Hippocampal formation (tissue), 2 donors: ENCODE measurements at places on chromosomes 6 and 20.

- DNase-seq: no peak
These were observed 148.3 kb downstream of the RFX6 start for GRCh38 chr6:117025310-117025709.

DNA sequence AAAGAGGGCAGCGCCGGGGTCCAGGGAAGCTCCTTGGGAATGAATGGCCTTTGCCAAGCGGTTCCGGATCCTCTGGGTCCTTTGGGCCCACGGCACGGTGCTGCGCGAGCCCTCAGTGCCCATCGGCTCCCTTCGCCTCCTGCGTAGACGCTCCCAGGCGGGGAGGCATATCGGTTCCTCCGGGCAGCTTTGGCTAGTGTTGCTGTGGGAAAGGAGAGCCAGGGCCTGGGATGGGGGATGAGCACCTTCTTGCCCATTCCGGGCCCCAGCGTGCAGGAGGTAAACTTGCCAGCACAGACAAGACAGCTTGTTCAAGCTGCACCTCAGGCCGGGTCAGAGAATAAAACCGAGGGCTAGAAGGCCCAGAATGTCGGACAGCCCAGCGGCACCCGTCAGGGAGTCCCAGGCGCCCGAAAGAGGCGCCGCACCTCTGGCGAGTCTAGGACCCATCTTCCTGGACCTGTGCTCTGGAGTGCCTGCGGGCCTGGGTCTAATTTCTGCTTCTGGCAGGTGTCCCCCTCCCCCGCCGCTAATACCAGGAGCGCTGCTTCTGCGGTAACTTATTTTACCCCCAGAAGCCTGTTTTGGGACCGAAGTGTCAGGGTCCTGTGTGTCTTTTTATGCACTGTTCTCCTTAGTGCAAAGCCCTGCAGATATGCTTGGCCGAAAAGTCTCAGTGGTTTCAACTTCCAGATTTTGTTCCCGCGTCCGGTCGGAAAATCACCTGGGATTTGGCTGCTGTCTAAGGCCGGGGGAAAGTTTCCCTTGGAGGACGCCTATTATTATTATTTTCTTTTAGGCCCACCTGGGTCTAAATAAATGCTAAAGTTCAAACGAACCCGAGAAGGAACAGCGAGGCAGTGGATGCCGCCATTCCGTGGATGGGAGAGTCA lies 1.7 kb upstream of the TFAP2C start:
- DNase-seq: no peak

DNA sequence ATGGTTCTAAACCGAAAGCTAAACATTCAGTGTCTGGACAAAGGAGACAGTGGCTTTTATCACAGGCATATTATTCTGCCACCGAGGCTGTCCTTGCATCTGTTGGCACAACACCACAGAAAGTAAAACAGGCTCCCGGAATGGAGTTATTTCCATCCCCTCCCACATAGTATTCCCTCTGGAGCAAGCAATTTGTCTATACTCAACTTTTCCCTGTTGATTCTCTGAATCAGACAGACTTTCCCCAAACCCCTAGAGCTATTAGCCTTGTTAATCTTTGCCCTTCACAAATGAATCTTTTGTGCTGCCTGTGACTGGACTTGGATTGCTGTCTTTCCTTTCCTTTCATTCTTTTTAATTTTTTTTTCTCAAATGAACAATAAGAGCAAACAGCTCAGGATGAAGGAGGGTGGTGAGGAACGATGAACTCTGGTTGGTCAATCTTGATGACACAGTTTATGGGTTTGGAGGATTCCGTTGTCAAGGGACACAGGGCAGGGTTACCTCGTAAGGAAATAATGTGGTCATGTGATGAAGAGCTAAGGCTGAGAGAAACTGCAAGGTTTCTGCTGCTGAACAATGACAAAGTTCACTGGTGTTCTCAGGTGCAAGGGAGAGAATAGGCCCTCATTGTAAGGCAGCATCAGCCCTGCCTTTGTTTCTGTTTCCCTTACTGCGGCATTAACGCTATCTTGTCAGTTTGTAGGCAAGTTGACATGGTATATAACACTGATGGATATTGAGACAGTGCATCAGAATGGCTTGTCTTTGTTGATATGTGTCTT lies 275.0 kb upstream of the BMP2 start:
- DNase-seq: no peak

GRCh38 chr6:134322216-134322615 lies 4.3 kb upstream of the SGK1 start:
- no peak for DNase-seq

GRCh38 chr6:129162605-129163004 lies 279.7 kb downstream of the LAMA2 start:
- DNase-seq: no peak

DNA sequence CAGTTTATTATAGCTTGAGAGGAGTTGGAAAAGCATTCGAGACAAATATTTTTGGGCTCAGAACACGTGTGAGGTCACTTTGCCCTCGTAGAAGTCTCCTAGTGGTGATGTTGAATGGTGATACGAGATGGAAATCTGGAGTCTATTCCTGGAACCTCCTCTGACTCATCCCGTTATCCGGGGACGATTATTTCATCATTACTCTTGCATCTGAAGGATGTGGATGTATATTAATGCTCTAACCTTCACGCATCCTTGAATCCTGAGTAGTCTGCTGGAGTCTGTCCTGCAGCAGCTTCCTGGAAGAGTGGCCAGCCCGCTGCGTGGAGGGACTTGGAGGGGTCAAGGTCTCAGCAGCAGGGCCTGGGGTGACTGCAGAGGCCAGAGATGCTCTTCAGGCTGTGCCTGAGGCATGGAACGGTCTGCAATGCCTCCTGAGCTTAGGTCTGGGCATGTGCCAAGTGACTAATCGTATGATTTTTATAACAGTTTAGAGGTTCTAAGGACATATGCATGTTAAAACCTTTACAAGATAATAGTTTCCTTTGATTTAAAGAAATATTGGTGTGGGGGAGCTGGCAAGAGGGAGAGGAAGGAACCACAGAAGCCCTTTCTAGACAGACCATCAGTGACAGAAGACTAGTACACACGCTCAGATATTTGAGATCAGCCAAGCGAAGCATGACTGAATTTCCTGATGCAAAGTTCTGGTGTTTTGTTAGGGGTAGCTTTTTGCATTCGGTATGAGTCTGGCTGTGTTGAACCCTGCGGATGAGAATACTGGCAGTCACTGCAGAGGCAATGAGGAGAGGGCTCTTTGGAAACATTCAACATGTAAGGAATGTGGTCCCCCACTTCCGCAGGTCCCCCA lies 400.2 kb downstream of the QKI start:
- no peak for DNase-seq

DNA sequence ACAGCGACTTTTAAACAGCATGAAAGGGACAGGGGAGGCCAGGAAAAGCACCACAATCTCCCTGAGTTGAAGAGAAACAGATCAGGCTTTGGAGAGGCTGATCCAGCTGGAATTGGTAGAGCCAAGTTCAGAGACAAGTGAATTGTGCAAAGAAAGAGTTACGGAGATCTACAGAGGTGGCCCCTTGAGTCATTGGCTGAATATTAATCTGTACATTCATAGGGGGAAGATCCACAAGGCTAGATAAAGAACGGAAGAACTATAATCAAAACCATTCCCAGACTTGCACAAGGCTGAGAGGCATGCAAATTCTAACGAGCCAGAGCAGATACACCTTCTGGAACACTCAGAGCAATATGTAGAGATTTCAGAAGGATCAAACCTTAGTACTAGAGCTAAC lies 14.2 kb upstream of the FOXQ1 start:
- no peak for DNase-seq

DNA sequence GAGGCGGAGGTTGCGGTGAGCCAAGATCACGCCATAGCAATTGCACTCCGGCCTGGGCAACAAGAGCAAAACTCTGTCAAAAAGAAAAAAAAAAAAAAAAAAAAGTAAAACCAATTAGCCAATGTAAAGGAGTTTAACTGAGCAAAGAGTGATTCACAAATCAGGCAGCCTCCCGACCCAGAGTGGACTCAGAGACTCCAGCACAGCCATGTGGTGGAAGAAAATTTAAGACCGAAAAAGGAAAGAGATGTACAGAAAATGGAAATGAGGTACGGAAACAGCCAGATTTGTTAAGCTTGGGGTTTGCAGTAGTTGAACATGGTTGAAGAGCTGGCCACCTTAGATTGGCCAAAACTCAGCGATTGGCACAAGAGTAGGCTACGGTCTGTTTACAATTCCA lies 51.4 kb downstream of the ERMARD start:
- DNase-seq: no peak

DNA sequence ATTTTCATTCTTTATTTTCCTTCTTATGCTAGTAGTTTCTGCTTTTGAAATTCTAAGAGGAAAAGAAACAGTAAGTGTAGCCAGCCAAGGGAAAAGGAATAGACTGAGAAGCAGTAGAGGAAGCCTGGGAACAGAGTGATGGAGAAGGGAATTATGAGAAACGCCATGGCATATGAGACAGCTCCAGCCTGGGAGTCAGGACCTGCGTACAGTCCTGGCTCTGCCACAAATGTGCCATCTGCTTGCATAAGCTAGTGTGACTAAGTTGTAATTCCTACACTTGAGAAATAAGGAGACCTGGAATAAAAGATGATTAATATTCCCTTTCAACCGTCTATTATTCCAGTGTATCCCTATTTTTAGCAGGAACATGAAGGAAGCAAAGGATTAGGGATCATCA lies 47.5 kb downstream of the OSTM1 start:
- no peak for DNase-seq

- DNase-seq: peak; percentile 49
These were observed 93.3 kb downstream of the SNX5 start for GRCh38 chr20:17875106-17875980.

- DNase-seq: no peak
These were observed 27.7 kb downstream of the PTGIS start for GRCh38 chr20:49540232-49540620.

- DNase-seq: no peak
These were observed 579.5 kb downstream of the TFAP2B start for GRCh38 chr6:51398064-51398705.

GRCh38 chr6:138035070-138035469 lies 72.1 kb downstream of the PERP start:
- DNase-seq: no peak

DNA sequence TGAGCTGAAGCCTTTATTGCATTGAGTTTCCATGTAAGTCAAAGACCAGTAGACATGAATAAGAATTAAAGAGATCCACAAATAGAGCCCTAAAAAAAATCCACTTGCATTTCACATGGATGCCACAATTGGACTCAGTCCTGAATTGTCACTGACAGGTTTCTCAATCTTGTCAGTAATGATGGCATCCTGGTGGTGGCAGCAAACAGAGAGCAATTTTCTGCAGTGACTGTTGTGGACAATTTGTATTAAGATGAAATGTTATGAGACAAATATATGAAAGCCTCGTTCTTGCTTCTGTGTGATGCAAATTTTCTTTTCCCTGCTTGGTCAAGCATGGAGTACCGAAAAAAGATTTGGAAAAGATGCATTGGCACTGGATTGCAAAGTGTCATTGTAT lies 278.9 kb downstream of the SAMD5 start:
- DNase-seq: no peak

GRCh38 chr6:41150671-41151070 lies 3.5 kb downstream of the TREML1 start:
- DNase-seq: no peak

DNA sequence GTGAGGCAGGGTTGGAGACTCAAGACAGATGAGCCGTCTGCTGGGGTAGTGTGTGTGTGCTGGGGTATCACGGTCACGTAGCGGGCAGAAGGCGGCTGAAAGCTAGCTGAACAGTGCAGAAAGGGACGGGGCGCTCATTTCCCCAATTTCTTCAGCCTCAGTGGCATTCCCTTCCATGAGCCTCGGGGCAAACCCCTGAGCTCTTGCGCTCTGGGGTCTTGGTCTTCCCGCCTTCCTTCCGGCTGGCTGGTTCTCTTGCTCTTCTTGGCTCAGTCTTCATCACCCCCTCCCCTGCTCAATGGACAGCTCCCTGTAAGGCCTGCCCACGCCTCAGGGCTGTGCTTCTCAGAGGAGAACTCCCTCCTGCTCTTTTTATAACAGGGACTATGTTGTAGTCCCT lies 15.5 kb upstream of the TMEM181 start:
- DNase-seq: no peak

GRCh38 chr6:85865420-85866369 lies 223.0 kb upstream of the SYNCRIP start:
- DNase-seq: no peak

DNA sequence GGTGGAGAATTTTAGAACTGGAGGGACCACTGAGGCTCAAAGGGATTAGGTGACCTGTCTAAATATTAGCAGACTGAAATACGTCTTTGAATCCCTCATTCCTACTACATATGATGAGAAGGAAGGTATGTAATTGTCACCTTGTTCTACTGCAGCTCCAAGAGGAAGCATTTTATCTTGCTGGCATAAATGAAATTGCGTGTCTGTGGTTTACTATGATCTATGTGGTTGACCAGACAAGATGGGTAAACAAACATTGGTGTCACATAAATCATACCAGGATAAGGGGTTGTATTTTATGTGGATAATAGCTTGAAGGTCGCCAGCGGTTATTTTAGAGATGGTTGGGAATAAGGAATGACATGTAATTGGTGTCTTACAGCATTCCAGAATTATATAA lies 78.2 kb downstream of the LAMA4 start:
- DNase-seq: no peak

- DNase-seq: no peak
These were observed 119.1 kb upstream of the BMP5 start for GRCh38 chr6:55994531-55994930.

DNA sequence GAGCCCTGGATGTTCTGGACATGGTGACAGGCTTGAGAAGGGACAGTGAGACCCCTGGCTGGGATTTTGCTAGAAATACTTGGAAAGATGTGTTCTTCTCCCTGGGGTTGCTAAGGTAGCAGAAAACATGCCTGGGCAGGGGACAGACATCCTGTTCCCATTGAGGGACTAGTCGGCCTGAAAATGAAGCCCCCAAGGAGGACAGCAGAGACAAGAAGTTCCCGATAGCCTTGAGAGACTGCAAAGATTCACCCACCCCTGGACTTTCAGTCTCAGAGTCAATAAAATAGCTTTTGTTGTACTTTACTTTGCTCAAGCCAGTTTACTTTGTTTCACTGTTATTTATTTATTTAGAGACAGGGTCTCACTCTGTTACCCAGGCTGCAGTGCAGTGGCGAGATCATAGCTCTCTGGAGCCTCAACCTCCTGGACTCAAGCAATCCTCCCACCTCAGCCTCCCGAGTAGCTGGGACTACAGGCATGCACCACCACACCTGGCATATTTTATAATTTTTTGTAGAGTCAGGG lies 28.4 kb downstream of the ATP9A start:
- DNase-seq: no peak

- no peak for DNase-seq
These were observed 152.7 kb downstream of the MCHR2 start for GRCh38 chr6:99841297-99841696.

GRCh38 chr20:47263080-47263464 lies 93.4 kb downstream of the ZMYND8 start:
- DNase-seq: no peak

DNA sequence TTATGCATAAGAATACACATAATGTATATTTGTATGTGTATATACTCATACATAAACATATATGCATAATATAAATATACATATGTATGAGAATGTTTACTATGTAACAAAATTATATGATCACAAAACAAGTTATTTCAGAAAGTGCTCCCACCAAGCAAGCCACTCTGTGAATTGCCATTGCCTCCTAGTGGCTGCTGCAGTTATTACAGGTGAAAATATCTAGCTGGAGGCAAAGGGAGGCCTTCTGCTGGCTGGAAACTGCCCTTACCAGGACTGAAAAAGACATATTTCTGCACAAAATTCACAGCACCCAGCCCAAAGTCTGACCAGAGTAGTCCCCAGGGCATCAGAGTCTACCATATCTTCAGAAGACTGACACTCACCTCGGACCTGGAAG lies 14.4 kb upstream of the ADAM33 start:
- DNase-seq: no peak

GRCh38 chr6:98458708-98459107 lies 375.7 kb upstream of the POU3F2 start:
- DNase-seq: peak; percentile 93
